ENCODE measurements at places on chromosomes 16 and 17.

GRCh38 chr17:76458580-76459490, 5.9 kb upstream of the UBE2O start:
- no peak for DNase-seq

GRCh38 chr17:350706-351448, 1.7 kb downstream of the RPH3AL start:
- DNase-seq = no peak

- no peak for DNase-seq
Measured at GRCh38 chr16:52553322-52553721, 6.4 kb upstream of the TOX3 start.

DNA sequence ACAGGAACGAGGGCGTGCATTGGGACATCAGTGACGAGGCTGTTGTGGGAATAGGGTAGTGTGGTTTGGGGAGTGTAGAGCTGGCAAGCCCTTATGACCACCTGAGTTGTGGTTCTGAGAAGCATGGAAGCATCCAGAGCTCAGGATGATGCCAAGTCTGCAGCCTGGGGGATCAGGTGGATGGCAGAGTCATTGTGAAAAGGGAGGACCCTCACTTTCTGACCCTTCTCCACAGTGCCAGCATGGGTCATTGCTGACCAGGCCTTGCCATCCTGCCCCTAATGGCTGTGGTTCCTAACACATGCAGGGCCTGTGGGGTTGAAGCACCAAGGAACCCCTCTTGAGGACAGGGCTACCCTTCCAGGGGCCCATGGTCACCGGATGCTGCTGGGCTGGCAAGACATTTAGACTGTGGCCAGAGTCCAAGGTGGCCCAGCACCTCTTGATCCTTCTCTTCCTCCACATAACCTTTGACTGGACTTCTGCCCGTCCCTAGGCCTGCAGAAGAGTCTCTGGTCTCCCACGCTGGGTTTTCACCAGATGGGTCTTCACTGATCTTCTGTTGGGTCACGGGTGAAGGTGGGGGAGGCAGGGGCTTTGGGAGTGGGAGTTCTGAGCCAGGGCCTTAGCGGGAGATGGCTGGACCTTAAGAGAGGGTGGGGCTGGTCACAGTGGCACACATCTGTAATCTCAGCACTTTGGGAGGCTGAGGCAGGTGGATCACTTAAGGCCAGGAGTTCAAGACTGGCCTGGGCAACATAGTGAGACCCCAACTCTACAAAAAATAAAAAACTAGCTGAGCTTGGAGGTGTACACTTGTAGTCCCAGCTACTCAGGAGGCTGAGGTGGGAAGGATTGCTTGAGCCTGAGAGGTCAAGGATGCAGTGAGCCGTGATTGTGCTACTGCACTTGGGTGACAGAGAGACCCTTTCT, 2.0 kb upstream of the PLA2G15 start:
- no peak for DNase-seq

GRCh38 chr17:56777859-56778258, 55.9 kb downstream of the C17orf67 start:
- DNase-seq = no peak

Measured in stimulated activated CD4-positive, alpha-beta T cell treated with anti-CD3 and anti-CD28 coated beads, Interleukin-4, amount 100 ng/mL, for 4 hours (primary cell).